Aorta (tissue), 5 donors: ENCODE measurements at places on chromosomes 13 and 19.

DNA sequence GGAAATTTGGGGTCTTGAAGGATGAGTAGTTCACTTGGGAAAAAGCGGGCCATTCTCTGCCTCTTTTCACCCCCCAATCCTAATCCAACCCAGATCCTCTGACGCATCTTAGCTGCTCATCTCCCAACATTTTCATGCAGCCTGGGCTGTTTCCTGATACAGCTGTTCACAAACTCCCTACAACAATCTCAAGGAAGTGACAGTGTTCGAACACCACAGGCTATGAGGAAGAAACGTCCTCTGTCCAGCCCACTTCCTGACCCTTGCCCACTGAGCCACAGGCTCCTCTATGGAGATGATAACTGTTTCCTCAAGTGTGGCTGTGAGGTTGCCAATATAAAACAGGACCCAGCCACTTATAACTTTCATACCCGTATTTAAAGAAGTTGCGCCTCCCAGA is 16.2 kb downstream of the LMTK3 start:
- no peak overlapping the region for H3K27ac ChIP-seq
- no peak for DNase-seq
- H3K4me1 ChIP-seq = no peaks in the 10 kb centered on the region
- H3K4me3 ChIP-seq = no peak overlapping the region

- no peak overlapping the region for H3K4me3 ChIP-seq
- DNase-seq = no peak
- H3K27me3 ChIP-seq = no peaks in the 10 kb centered on the region
- no peaks in the 10 kb centered on the region for H3K36me3 ChIP-seq
Observed at GRCh38 chr19:45464852-45465441, 2.8 kb upstream of the FOSB start.

- no peak for DNase-seq
- H3K27me3 ChIP-seq = no peaks in the 10 kb centered on the region
- H3K27ac ChIP-seq = no peak overlapping the region
- H3K4me1 ChIP-seq = no peaks in the 10 kb centered on the region
Observed at GRCh38 chr19:10636304-10636972, 11.1 kb downstream of the SLC44A2 start.

DNA sequence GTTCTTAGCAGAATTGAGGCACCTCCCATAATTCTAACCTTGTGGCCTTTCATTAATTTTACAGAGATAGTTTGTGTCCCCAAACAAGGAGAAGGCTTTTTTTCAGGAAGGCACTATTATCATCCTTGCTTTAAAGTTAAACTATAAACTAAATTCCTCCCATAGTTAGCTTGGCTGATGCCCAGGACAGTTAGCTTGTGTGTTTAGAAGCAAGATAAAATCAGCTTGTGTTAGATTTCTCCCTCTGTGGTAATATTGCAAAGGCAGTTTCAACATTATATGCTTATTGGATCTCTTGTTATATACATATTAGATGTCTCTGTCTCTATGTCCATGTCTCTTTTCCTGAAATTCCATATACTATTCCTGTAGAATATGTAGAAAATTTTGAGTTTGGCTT is 342.7 kb downstream of the TBC1D4 start:
- no peak overlapping the region for H3K27ac ChIP-seq
- H3K27me3 ChIP-seq = no peaks in the 10 kb centered on the region
- no peak for DNase-seq
- H3K36me3 ChIP-seq = no peaks in the 10 kb centered on the region

- H3K4me1 ChIP-seq = no peaks in the 10 kb centered on the region
- H3K4me3 ChIP-seq = no peak overlapping the region
- no peak for DNase-seq
- H3K27ac ChIP-seq = no peak overlapping the region
- H3K27me3 ChIP-seq = no peaks in the 10 kb centered on the region
- H3K36me3 ChIP-seq = no peaks in the 10 kb centered on the region
Observed at GRCh38 chr13:101893021-101893420, 440.5 kb downstream of the ITGBL1 start.

- H3K27ac ChIP-seq = no peak overlapping the region
- no peaks in the 10 kb centered on the region for H3K27me3 ChIP-seq
- H3K4me3 ChIP-seq = no peak overlapping the region
- DNase-seq = no peak
Observed at GRCh38 chr13:43804461-43805070, 17.8 kb upstream of the ENOX1 start.

DNA sequence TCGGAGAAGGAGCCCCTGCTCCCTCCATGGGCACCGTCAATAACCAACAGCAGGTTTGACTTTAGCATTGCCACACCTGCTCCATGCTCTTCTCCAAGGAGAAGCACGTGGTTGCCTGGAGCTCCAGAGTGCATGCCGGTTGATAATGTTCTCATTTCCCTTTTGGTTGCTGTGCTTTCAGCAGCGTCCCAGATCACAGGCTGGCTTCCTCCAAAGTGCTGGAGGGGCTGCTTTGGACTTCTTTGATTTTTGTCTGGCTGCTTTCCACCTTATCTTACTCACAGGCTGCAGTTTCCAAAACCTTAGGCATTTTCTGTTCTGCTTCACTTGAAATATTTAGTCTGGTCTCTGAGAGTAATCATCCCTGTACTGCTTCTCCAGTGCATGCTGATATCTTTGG is 123.8 kb upstream of the IRS2 start:
- H3K27ac ChIP-seq = no peak overlapping the region
- no peak for DNase-seq
- H3K4me1 ChIP-seq = no peaks in the 10 kb centered on the region
- no peak overlapping the region for H3K4me3 ChIP-seq
- H3K27me3 ChIP-seq = no peaks in the 10 kb centered on the region
